Effector memory CD8-positive, alpha-beta T cell (primary cell): ENCODE measurements at places on chromosomes 5 and 9.

DNA sequence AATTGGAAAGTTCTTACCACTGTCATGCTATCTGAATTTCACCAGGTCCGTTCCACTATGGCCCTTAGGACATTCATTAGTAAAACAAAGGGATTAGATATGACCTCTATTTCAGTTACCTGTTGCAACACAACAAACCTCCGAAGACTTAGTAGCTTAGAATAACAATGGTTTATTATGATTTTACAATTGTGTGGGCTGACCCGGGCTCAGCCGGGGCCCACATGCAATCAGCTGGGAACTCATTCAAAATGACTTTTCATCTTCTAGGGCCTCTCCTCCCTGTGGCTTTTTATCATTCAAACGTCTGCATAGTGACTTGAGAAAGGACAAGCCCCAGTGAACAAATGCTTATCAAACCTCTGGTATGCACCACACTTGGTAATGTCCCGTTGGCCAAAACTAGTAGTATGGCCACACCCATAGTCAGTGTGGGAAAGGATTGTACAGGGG is 2.3 kb upstream of the FBXW11 start:
- DNase-seq: no peak

GRCh38 chr5:44953078-44953477 is 144.3 kb downstream of the MRPS30 start:
- DNase-seq: no peak

- peak; percentile 68 for DNase-seq
These were observed 143.0 kb upstream of the ADRA1B start for GRCh38 chr5:159773062-159773924.

GRCh38 chr9:97475059-97475458 is 26.4 kb upstream of the TMOD1 start:
- DNase-seq: no peak

DNA sequence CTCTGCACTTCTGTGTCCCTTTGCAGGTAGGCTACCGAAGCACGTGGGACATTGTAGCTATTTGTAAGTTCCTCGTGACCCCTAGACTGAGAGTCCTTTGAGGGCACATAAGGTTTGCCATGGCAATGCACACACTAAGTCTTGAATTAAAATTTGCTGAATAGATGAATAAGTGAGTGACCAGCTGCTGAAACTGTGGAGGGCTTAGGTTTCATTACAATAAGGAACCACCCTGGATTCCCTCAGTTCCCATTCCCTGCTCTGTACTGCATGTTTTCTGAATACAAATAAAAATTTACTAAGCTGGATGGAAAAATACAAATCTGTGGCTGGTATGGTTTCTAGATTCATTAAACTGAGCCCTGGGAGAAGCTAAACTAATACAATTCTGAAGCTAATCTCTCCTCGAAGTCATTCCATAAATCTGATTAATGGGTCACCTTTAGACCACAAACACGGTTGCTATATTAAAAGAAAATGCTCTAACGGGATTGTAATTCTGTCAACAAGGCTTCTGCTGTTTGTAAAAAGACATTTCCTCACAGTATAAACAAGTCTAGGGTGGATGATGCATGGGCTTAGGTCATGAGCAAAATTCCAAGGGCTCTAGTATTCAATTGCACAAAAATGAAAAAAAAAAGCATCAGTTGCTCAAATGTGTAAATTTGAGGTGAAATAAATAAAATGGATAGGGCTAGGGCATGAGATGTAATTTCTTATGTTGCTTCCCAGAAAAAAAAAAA is 172.3 kb downstream of the ATP10B start:
- no peak for DNase-seq

GRCh38 chr5:7576023-7576715 is 180.2 kb downstream of the ADCY2 start:
- no peak for DNase-seq

DNA sequence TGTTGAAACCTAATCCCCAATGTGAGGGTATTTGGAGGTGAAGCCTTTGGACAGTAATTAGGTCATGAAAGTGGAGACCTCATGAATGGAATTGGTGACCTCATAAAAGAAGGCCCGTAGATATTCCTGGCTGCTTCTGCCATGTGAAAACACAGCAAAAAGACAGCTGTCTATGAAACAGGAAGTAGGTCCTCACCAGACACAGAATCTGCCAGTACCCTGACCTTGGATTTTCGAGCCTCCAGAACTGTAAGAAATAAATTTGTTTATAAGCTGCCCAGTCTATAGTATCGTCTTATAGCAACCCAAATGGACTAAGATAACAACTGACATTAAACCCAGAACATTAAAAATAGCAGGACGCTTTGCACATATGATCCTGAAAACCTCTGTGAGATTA is 371.1 kb downstream of the SPOCK1 start:
- DNase-seq: no peak

GRCh38 chr9:722388-722980 is 119.0 kb upstream of the DMRT1 start:
- no peak for DNase-seq

- no peak for DNase-seq
These were observed 24.2 kb downstream of the RXRA start for GRCh38 chr9:134350416-134350994.

DNA sequence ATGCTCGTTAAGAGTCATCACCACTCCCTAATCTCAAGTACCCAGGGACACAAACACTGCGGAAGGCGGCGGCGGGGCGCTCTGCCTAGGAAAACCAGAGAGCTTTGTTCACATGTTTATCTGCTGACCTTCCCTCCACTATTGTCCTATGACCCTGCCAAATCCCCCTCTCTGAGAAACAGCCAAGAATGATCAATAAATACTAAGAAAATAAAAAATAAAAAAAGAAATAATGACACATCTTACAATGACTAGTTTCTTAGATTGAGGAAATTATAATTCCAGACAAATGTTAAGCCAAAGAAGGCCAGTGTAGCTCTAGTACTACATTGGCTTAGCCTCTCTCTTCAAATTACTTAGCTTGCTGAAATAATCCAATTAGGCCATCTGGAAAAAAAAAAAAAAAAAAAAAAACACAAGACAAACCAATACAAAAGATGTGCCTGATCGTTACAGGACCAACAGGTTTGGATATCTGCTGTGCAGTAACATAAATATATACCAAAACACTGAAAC is 58.0 kb downstream of the ANXA2R start:
- DNase-seq: no peak

DNA sequence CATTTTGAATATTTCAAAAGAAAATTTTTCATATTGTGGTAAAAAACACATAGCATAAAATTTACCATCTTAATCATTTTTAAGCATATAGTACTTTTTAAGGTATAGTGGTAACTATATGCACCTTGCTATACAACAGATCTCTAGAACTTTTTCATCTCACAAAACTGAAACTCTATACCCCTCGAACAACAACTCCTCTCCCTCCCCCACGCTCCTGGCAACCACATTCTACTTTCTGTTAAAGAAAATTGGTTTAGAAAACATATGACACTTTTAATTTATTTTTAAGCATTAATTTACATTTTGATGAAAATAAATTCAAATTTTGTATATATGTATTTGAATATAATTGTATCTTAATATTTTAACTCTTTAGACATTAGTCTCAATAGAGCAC is 147.2 kb upstream of the EFNA5 start:
- DNase-seq: no peak

- DNase-seq: no peak
These were observed 816.0 kb upstream of the CDH9 start for GRCh38 chr5:27854243-27854852.

- DNase-seq: no peak
These were observed 30.7 kb upstream of the LPCAT1 start for GRCh38 chr5:1554410-1554967.

GRCh38 chr5:108124596-108124995 is 257.3 kb downstream of the FBXL17 start:
- DNase-seq: no peak

GRCh38 chr9:14246951-14247350 is 67.0 kb downstream of the NFIB start:
- DNase-seq: no peak

- DNase-seq: no peak
These were observed 287.2 kb downstream of the YTHDC2 start for GRCh38 chr5:113800686-113801085.

DNA sequence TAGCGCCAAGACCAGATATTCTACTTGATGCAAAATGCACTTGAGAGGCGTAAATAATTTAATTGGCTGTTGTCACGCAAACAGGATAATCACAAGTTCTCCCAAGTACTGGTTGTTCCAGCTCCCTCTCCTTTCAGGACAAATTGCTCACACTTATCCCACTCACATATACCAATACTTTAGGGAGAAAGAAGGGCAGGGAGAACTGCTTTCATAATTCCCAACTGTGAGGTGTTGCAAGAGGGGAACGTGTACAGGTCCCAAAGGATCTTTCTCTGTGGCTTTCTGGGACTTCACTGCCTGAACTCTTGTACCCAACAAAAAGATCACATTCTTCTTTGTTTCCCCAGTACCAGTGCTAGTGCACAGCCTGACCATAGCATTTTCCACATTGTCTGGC is 21.5 kb upstream of the TGFBI start:
- DNase-seq: no peak

DNA sequence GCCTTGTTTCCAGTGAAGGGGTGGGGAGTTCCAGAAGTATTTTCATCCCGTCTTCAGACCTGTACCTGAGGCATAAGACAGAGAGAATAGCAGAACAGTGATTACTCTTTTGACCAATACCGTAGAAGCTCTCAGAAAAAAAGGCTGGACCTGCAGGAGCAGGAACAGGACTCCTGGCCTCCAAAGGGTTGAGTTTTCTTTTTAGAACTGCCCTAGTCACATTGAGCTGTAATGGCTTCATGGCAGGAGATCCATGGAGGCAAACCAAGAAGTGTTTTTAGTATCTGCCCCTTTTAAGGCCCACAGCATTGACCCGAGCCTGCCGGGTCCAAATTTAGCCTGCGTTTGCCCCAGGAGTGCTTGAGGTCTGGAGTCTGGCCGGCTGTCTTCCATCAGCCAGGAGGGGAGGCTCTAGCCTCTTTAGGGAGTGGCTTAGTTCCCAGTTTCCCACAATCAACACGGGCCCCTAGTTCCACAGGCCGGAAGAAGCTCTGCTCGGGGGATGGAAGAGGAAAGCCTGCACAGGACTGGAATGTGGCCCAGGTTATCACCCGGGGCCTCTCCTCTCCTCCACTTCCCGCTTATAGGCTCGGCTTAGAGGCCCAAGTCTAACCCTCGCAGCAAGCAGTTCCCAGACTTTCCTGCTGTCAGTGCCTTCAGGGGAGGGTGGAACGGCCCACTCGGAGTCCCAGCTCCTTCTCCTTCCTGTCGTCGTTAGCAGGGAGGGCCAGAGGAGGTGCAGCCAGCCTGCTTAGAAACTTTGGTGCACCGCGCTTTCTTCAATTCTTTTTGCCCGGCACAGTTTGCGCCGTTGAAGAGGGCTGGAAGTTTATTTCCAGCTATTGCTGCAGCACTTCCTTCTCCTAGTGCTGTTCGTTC is 80.7 kb downstream of the C9orf152 start:
- no peak for DNase-seq

- no peak for DNase-seq
These were observed 97.9 kb upstream of the CPEB4 start for GRCh38 chr5:173790177-173790719.

DNA sequence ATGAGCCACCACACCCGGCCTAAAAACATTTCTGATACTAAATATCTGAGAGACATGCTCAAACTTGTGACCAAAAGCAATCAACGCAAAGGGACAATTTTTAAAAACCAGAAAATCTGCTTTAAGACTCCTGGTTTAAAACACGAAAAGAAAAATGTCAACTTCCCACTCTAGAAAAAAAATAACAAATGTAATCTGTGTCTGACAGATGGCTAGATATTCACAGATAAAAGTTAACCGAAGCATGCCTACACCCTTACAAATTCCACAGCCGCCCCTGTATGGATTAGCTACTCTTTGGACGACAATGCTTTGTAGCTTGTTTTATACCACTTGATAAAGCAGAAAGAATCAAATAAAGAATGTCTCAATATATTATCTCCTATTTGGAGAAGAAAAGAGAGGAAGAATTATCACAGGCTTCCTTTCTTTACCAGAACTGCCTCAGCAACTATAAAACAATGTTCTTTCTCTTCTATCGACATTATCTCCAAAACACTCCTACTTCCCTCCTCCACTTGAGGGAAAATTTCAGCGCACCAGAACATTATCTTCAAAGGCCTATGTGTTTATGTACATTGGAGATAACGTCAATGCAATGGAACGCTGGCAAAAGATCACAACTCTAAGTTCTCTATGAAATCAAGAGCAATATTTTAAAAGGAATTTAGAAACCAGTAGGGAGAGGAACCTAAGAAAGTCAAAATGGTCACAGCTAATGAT is 26.2 kb downstream of the CEMIP2 start:
- no peak for DNase-seq

DNA sequence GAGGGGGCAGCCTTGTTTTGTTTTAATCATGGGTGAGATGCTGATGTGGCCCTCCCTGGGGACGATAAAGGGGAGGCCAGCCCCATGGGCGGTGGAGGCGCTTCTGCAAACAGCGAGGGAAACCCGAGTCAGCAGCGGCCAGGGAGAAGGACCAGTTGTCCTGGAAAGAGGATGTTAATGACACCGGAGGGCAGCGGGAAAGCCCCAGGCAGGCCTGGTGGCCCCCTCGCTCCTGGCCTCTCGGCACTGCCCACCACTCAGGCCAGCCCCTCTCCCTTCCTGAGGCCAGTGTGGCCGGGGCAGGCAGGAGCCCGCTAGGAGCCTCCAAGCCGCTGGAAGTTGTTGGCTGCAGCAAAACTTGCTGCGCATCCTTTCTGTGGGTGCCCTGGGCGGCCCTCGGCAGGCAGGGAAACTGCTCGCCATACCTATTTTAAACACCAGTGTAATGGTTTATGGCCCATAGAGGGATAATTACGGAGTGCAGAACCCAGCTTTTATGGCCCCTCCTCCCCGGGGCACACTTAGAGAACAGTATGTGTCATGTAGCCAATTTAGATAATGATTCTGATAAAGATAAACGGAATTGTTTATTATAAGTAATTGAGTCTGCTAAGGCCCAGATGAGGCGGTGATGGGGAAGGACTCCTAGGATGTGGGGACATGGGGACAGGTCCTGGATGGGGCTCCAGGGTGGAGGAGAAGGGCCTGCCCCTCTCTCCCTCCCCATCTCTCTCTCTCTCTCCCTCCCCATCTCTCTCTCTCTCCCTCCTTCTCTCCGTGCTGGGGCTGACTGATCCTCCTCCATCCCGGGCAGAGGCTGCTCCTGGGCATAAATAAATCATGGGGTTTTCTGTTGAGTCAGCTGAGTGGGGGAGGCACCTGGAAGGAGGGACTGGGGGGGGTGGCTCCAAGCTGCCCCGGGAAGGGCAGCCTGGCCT is 36.9 kb downstream of the LMX1B start:
- no peak for DNase-seq

- DNase-seq: no peak
These were observed 72.6 kb upstream of the IL12B start for GRCh38 chr5:159402856-159403255.

DNA sequence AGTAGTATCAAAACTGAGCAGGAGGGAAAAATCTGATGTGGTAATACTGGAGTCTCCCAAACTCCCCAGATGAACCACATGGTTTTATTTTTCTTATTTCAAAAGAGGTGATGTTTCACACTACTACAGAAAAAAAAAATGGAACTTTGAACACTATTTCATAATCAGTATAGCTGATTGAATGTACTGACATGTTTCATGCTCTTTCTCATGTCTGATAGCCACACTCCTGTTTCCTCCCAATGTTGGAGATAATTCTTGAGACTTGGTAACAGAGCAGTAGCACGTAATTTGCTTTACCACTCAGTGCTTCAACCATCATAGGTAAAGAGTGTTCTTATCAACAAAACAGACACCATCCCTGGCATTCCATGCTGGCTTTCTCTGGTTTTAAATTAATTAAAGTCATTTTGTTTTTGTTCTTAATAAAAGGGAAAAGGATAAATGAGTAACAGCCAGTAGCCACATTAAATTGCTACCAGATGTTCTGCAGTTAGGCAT is 85.2 kb downstream of the MUSK start:
- no peak for DNase-seq

- no peak for DNase-seq
These were observed 408.9 kb upstream of the MPDZ start for GRCh38 chr9:13688223-13688989.
